CD4-positive, alpha-beta memory T cell (primary cell): ENCODE measurements at places on chromosomes 7 and 10. TPM values are rescaled to one million over a fixed set of nuclear protein-coding genes. Genes with fewer than 3 reads are reported as not detected.

DNA sequence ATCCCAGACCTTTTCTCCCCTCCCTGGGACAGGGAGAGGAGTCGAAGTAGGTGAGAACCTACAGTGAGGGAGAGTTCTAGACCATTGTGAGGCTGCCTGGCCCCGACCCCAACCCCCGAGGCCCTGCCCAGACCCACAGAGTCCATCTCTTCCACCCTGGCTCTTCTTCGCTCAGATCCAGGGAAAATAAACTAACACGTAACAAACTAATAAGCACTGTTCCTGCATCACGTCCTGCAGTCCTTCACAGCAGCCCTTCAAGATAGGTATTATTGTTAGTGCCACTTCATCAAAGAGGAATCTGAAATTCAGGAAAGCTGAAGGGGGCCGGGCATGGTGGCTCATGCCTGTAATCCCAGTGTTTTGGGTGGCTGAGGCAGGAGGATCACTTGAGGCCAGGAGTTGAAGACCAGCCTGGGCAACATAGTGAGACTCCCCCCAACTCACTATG is at the start of gene SPACDR:
SPACDR (minus strand) TSS at position 51 of the 451 bp plus-strand sequence. CDS start 235 bp downstream, outside the sequence.
- H3K4me1 ChIP-seq = peaks cover 4% of the 10 kb centered on the region
- H3K27me3 ChIP-seq = no peaks in the 10 kb centered on the region
- no peak for DNase-seq

GRCh38 chr10:115171392-115171960 is 78.3 kb downstream of the ATRNL1 start:
- no peak overlapping the region for H3K27ac ChIP-seq
- DNase-seq = no peak
- no peak overlapping the region for H3K4me3 ChIP-seq
- H3K36me3 ChIP-seq = no peaks in the 10 kb centered on the region

DNA sequence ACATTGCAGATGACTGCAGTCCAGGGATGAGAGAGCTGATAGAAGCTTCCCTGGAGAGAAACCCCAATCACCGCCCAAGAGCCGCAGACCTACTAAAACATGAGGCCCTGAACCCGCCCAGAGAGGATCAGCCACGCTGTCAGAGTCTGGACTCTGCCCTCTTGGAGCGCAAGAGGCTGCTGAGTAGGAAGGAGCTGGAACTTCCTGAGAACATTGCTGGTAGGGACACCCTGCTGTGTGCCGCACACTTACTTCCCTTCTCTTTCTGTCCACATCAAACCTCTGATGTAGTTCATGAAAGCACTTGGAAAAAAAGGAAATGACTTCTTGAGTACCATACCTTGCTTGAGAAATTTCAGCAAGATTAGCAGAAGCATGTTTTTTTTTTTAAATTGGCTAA is 25.3 kb downstream of the MAP3K8 start:
- H3K27me3 ChIP-seq = no peaks in the 10 kb centered on the region
- H3K27ac ChIP-seq = no peak overlapping the region
- H3K4me3 ChIP-seq = no peak overlapping the region

DNA sequence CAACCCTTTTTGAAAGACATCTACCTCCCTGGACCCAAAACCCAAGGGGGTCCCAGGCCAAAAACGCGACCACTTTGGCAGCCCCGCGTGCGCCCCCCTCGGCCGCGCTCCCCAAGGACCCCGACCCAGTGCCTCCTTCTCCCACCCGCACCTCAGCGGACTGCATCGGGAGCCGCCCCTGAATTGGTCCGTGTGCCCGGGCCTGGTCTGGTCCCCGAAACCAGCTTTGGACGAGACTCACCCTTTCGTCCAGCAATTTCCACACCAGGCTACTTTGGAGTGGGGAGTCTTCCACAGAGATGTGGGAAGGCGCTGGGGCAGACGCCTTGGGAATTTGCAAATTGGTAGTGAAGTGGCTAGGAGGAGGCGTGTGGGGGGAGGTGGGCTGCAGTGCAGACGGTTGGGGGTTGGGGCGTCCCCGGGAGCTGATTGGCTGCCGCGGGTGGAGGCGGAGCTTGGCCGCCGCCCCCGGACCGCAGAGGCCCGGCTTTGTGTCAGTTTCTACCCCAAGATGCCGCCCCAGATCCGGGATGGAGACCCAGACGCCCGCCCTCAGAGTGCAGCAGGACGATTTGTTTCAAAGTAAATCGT is 16.9 kb downstream of the TCAF1 start:
- H3K36me3 ChIP-seq = no peaks in the 10 kb centered on the region
- H3K27ac ChIP-seq = no peak overlapping the region

The PSD gene
- total RNA-seq = 4.9 TPM
